ENCODE measurements at places on chromosomes 3 and 15. TPM values are rescaled to one million over a fixed set of nuclear protein-coding genes. Genes with fewer than 3 reads are reported as not detected.
A peak's percentile ranks its signal among the peaks of the same experiment; 100 is the strongest.

GRCh38 chr3:81838457-81838856, 77.0 kb upstream of the GBE1 start:
- no peak for DNase-seq

DNA sequence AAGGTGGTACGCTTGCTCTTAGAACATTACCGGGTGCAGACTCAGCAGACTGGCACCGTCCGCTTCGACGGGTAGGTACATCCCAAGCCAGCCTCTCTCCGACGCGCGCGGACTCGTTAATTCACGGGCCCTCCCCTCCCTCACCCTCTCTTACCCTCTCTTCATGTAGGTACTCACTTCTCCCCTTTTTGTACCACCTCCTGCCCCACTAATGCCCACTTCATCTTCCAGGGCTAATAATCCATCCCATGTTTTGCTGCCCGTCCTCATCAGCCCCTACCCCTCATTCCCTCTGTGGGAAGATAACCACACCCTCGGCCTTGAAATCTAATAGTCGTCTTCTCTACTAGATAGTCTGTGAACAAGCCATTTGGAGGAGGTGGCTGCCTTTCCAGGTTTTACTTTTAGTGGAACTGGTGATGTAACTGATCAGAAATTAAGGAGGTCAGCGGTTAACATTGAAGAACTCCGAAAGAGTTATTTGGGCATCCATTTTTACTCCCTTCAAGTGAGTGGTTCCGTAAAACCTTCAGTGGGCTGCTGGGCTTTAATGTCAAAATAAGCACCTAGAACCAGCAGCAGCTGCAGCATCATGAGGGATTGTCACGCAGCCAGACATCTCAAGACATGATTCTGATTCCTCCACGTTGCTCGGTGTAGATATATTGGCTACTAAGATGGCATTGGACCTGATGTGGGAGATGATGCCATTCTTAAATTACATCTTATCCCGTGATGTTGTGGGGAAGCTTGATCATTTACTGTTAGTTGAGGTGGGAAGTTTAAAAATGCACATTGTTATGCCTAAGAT, 1.3 kb downstream of the FEM1B start:
- no peak for DNase-seq

DNA sequence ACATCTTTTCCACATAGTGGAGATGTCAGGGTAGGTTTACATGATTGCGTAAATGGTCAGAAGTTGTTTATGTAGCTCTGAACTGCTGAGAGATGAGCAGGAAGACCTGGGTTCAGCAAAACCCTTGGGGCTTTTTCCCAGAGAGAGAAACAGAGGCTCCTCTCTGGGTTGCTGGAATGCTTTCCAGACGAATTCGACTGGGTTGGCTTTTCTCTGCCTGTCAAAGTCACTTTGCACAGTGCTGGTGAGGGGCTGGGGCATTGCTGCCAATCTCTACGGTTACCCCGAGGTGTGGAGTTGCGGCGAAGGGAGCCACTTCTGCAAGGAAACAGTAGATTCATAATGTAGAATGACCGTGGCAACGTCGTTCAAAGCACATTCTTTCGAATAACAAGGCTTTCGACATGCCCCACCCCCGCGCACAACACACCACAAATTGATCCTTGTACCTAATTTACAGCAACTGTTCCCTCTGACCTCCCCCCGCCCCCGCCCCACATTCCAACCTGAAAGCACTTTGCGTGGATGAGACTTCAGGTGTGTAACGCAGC, 950 bp upstream of the CNTN4 start:
- DNase-seq: no peak

The PLA2G4D gene
- 0.34 TPM for total RNA-seq

DNA sequence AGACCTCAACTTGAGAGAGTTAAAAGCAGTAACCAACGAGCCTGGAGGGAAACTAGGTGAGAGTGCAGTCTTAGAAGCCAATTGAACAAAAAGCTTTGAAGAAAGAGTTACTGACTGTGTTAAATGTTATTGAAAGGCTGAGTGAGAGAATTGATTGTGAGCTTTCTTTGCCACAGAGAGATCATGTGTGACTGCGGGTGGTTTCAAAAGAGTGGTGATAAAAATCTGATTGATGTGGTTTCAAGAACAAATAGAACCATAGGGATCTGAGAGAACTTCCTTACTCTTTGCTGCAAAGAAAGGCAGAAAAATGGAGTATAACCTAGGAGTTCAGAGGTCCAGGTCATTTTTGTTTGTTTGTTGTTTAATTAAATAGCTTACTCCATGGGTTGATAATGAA, 759.9 kb upstream of the ALCAM start:
- DNase-seq: no peak

DNA sequence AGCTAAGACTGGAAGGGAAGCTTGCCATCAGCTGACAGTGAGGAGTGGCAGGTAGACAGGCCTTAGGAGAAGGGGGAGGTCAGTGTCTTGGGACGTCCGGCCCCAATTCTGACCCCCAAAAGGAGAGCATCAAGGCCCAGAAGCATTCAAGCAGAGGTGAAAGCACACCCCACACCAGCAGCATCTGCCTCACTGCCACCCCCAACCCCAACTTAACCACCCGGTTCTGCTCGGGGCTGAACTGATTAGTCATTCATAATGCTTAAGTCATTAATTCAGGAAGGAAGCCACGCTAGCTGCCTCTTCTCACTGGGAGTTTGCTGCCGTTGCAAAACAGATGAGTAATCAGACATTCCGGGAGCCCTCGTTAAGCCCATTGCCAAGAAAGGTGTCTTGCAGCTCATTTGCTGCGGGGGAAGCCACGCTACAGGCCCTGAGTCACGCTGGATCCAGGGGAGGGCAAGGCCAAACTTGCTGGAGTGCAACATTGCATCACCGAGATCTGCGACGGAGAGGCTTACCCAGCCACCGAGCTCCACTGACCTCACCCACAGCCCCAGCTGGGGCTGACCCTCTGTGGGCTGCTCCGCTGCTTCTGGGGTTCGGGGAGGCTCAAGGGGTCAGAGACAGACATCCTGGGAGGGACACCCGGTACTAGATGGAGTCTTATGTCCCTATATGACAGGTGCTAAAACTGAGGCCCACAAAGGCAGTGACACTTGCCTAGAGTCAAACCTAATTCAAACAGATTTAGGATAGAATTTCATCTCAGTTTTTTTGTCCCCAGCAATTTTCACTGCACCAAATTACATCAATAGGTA, 46.4 kb upstream of the HES1 start:
- DNase-seq: peak; percentile 98

- DNase-seq: no peak
Measured at GRCh38 chr3:122353893-122354401, 28.9 kb downstream of the CSTA start.

DNA sequence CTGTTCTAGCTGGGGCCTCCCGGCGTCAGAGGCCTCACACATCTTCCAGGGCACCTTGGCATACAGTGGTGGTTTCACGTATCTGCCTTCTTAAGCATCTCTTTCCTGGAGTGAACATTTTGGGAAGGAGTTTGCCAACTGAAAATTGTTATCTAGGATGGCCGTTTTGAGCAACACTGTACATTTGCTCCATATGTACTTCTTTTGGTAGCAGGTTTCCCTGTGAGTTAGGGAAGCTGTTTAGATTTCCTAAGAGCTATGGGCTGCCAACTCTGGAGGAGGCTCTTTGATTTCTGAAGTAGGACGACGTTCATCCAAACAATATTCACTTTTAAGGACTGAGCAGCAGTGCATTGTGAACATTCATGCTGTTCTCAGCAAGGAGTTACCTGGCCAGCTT, 665.9 kb downstream of the SQOR start:
- DNase-seq: no peak

GRCh38 chr3:94416768-94417167, 353.9 kb downstream of the NSUN3 start:
- no peak for DNase-seq

The CHST2 gene
- 1.7 TPM for total RNA-seq

DNA sequence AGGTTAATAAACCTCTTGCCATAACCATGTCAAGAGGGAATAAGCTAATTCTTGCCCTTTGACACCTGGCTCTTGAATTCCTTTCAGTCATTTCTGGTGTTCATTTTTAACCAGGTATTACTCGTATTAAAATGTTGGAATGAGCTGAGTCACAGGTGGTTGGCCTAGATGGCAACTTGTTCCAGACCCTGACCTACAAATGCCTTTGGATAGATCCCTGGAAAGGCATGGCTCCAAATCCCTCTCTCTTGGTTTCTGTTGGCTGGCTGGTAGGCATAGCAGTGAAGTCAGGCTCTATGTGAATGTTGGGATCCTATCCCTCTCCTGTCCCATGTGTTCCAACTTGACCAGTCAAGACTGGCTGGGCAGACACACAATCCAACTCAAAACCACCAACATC, 277.1 kb upstream of the PROK2 start:
- DNase-seq: no peak

The GOLGA6D gene
- 0.12 TPM for total RNA-seq

The DLL4 gene
- total RNA-seq: 1.5 TPM

The ASB14 gene
- total RNA-seq: not detected

The TLNRD1 gene
- 22.5 TPM for total RNA-seq

DNA sequence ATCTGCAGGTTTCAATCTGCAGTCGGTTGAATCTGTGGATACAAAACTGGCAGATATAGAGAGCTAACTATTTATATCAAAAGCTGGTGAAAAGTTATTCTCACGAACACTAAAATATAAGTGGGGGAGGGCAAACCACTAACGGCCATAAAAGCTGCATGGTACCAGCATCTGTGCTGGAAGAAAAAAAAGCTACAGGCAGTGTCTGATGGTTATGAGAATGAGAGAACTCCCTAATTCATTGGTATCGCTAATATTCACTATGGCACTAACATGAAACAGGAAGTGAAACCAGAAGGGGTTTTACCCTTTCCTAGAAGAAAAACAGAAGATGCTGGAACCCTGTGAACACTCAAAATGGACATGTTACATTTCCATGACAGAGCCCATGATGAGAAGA, 15.9 kb downstream of the CEP70 start:
- no peak for DNase-seq

DNA sequence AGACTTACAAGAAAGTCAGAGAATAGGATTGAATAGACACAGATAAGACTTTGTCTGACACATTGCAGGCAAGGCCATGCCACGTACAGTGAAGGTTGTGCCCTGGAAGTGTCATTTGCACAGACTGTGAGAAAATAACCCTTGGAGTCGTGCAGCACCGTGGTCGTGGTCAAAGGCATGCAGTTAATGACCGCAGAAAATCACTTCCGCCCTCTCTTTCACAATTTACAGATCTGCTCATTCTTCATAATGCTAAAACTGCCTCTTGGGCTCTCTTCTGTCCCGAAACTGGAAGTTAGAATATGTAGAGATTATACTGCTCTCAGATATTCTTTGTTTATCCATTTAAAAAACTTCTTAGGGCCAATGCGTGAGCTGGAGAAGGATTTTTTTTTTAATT, 73.2 kb upstream of the CTXND1 start:
- no peak for DNase-seq

DNA sequence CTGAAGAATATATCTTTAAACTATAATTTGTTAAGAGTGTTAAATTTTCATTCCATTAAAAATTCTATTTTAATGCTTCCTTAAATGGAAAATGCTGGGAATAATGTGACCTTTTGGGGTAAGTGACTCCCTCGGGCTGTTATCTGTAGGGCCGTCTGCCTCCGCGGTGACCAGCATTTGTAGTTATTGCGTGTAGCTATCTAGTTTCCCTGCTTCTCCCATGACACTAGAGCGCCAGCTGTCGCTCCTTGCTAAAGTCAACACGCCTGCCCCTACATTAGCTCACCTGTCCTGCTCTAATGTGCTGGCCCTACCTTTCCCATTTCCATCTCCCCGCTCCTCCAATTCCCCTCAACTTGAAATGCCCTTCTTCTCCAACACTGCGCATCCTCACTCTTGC, 12.4 kb upstream of the CHRM5 start:
- no peak for DNase-seq

DNA sequence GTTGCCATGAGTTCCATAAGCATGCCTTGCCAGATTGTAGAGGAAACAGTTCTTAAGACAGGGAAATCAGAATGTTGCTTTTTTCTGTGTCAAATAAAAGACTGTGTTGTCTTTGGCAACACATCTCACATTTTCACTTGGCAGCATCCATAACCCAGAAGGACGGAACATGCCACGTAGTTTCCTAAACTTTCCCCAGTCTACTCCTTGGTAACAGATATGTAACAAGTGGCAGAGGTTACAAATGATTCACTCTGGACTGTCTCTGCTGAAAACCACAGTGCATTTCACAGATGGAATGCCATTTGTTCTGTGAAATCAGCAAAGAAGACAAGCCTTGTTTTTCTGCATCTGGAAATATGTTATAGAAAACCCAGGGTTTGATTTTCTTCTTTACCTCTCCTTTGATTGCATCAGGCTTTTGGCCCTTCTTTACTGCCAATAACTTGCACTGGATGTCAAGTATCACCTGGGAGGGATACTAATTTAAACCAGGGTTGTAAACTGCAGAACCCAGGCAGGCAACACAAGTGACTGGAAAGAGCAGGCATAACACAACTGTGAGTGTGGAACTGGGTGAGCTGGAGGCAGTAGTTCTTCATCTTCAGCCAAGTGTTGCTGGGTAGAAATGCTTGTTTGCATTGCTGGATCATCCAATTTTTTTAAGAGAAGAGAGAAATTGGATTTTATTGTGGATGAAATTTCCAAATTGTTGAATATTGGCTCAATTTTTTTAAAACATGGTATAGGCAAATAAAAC, 124.4 kb upstream of the FOXB1 start:
- no peak for DNase-seq

The OR4F15 gene
- total RNA-seq: not detected

DNA sequence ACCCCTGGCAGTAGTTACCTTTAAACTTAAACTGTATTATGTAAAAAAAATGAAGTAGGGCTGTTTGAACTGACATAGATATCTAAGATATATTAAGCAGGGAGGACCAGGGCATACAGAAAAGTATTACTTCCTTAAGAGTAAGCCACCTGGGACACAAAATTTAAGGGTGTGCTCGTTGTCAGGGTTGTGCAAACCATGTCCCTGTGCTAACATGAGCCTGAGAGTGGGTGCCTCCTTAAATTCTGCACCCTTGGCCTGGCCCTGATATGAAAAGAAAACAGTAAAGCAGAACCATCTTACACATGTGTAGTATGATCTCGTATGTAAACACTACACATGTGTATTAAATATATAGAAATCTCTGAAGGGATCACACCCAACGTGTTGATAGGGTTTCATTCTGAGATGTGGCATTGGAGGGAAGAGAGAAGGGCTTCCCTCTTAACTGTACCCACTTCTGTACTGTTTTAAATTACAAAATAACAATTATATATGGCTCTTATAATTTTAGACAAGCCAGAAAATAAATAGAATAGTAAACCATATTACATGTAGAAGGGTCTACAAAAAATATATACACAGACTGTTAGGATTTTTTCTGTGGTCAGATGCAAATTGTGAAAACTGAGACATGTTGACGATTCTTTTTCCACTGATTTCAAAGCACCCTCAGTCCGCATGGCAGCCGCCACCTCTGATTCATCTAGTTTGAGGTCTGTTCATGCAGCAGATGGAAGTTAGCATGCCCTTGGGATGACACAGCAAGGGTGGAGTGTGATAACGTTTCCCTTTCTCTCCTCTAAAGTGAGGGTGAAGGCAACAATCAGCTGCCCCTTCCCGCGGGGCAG, 400.8 kb upstream of the PROK2 start:
- no peak for DNase-seq

DNA sequence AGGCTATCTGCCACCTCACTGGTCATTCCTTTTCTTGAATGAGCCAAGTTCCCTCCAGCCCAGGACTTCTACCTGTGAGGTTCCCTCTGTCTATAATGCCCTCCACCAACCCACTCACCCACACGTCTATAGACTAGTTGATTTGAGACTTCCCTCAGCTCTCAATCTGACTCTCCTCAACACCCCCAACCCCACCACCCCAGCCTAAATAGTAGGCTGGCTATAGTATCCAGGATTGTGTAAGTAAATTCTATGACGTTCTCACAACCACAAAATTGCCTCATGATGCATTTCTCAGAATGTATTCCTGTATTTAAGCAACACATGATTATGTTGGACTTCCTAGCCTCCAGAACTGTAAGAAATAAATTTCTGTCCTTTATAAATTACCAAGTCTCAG, 2.2 kb downstream of the PLSCR1 start:
- no peak for DNase-seq

Measured in HCT116 (cell line).